ENCODE measurements at places on chromosomes 3 and 15. TPM values are rescaled to one million over a fixed set of nuclear protein-coding genes. Genes with fewer than 3 reads are reported as not detected.
A peak's percentile ranks its signal among the peaks of the same experiment; 100 is the strongest.

GPR149 gene
- polyA plus RNA-seq, result not detected

DNA sequence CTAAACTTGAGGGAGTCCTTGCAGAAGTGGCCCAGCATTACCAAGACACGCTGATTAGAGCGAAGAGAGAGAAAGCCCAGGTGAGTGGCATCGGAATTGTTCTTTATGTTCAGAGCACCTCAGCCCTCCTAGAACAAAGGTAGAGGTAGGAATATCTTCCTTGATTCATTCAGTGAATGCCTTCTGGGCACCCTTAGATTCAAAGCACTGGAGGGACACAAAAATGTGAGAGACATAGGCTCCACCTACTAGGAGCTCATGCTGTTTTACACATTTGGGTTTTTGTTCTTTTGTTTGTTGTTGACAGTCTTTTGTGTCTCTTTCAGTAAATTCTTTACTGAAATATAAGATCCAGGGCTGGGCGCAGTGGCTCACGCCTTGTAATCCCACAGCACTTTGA lies 68.2 kb downstream of the IQGAP1 start:
- DNase-seq, result no peak

CCRL2 gene
- polyA plus RNA-seq, result 4.1 TPM

GRCh38 chr15:74006774-74007639 lies 12.5 kb downstream of the PML start:
- DNase-seq, result no peak

- DNase-seq, result peak; percentile 69
Observed at GRCh38 chr3:100402256-100402655, 917 bp downstream of the LNP1 start.

- peak; percentile 56 for DNase-seq
Observed at GRCh38 chr3:110070161-110070916, 733.0 kb upstream of the DPPA4 start.

DNA sequence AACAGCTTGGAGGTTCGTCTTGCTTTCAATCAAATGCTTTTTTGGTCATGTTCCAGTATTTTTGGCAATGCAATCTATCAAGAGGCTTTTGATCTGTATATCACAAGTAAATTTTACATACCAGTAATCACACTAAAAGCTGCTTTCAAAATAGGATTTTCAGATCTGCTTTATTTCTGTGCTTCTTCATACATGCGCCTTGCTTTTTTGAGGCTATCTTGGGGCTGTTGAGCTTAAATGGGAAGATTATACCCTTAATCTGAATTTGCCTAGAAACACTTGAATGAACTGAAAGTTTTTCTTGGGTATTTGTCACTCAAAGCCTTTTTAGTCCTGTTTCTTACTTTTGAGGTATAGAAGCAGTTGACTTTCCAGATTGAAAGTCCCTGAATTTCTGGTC lies 62.1 kb upstream of the DCBLD2 start:
- DNase-seq, result no peak

DNA sequence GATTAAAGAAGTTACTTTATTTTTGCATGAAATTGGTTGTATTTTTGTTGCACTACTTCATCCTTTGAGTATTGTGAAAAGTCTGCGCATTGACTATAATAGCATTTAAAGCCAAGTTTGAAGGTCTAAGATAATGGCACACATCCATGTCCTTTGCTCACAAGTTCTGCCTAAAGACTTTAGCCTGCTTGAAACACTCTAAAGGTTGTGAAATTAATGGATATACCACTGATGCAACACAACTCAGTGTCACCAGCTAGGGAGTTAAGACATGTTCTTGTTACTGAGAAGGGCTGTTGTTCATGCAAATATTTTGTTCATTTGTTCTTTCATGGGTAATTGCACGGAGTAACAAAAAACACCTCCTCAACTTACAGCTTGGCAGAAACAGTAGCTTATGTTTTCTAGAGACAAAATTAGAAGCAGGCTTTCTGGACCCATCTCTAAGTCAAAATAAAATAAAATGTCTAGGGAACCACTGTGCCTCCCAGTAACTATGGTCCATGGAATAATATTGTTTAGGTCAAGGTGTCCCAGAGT lies 83.9 kb downstream of the PPARG start:
- DNase-seq, result no peak

SEMA4B gene
- 28.3 TPM for polyA plus RNA-seq

GRCh38 chr3:13716540-13717221 lies 163.2 kb downstream of the WNT7A start:
- DNase-seq, result no peak

DNA sequence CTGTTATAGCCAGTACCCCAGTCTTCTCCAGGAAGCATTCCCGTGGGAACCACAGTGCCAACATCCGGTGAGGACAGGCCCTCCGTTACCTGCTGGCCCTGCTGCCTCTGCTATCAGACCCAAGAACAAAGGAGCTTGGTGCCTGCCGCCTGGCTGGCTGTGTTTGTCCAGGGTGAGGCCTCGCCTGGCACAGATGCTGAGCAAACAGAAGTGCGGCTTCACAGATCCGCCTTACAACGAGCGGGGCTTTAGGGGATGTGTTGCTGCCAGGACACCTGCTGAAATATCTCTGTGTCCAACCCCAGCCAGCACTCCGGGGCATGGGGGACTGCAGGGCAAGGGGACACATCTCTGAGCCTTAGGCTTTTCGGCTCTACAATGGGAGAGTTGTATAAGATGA lies 2.2 kb upstream of the EPHB3 start:
- DNase-seq, result no peak

IQCF2 gene
- not detected for polyA plus RNA-seq

LMAN1L gene
- polyA plus RNA-seq, result 0.18 TPM

GRCh38 chr3:19147905-19148767 lies at the start of gene KCNH8:
Gene KCNH8 (plus strand): TSS chr3:19148510. CDS start chr3:19148720, 210 bp downstream.
- DNase-seq, result no peak

CADPS gene
- 3.3 TPM for polyA plus RNA-seq

LTF gene
- polyA plus RNA-seq, result 5.2 TPM

DNA sequence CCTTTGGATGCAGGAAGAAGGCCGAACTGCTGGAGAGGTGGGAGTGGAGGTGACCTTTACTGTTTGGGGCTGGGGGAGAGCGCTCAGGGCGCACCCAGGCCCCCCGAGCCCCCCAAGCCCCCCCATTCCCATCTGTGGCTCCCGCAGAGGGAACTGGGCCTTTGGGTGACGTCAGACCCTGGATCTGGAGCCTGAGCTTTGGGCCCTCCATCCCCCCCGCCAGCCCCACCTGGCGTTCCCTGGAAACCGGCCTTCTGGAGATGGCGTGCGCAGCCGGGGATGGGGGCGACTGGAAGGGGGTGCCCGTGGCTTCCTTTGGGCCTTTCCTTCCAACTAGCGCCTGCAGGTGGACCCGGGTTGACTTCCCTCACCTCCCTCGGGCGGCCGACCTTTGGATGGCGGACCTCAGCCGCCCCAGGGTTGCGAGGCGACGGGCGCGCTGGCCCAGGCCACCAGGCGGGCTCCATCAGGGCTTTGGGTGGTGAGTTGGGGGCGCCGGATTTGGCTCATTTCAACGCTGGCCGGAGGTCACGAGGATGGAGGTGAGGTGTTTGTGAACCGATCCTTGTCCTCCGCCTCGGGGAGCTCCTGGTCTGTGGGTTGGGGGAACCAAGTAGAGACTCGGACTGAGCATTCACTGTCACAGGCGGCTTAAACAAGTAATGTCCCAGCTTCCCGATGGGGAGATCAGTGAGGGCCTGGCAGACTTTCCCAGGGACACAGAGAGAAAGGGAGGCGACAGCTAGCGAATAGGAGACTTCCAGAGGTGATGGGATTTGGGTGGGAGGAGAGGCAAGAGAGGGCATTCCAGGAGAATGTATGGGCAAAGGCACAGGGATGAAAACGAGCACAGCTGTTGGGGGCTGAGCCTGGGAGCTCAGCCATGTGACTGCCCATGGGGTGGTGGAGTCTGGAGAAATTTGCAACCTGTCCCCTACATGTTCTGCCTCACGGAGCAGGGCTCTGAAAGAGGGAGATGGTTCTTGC lies 709 bp downstream of the SCAMP5 start:
- no peak for DNase-seq

GRCh38 chr3:70249509-70250160 lies 62.8 kb downstream of the MDFIC2 start:
- no peak for DNase-seq

DNA sequence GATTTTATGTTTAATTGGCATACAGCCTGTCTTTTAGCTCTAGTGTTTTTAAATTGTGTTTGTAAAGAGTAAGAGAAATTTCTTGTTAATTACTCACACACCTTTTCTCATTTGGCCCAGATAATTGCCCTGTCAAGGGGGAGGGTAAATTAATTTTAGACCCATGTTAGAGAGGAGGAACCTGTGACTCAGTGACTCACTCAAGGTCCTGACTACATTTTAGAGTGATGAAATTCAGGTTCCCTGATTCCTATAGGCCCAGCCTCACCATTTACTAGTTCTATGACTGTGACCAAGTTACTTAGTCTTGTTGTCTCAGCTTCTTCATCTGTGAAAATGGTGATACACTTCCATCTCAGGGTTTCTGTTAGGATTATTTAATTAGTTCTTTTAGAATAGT lies 125.2 kb upstream of the DPH6 start:
- no peak for DNase-seq

BNC1 gene
- 1.4 TPM for polyA plus RNA-seq

DNA sequence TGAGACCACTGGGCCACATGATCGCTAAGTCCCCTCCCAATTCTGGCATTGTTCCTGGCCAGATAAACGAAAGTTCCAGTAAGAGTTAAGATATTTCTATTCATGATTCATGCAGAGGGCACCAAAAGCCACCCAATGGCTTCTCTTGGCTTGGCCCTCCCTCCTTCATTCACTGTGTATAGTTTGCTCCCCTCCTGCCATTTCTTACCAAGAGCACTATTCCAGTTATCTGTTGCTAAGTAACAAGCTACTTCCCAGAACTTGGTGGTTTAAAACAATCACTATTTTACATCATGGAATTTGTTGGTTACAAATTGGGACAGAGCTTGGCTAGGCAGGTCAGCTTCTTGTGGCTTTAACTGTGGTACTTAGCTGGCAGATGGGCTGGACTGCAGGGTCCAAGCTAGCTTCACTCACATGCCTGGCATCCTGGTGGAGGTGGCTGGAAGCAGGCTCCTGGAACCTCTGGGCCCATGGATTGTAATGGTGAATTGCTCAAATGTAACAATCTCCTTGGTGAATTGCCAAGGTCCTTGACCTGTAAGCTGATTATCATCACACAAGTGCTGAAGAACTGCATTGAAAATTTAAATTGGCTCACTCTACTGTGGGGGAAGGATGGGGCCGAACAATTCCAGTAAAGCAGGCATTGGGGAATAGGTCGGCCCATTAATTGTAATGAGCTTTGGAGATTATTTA lies 16.6 kb downstream of the EAF1 start:
- no peak for DNase-seq

COL7A1 gene
- 10.6 TPM for polyA plus RNA-seq

DNA sequence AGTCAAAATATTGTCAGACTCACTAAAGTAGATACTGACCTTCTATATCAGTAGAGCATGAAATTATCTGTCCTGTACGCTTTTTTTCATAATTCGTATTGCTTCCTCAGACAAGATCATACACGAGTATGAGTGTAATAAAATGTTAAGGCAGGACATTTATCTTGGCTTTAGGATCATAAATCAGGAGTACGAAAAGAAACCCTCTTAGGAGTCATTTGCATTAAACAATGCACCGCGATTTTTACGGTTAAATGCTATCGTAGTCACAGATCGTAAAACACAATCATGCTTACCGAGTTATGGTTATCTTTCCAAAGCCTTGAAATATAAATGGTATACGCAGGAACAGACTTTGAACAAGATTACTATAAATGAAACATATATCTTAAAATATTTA lies 510.3 kb upstream of the ROBO1 start:
- no peak for DNase-seq

BFSP2 gene
- not detected for polyA plus RNA-seq

DNA sequence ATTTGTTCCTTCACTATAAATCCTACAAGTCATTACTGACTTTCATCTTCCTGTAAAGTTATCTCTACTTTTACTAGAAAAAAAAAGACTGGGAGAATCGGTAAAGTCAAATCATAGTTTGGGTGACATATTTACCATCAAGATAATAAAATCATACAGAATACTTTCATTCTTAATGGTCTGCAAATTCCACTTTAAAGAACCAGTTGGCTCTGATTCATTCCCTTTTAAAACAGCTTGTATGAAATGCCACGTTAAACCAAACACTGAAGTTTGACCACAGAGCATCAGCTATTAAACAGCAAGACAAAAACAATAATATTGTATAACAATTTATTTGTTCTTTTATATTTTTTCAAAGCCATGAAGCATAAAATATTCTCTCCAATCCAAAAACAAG lies 100.7 kb downstream of the FBN1 start:
- DNase-seq, result no peak

GRCh38 chr15:95923792-95924191 lies 406.7 kb upstream of the NR2F2 start:
- DNase-seq, result no peak

DNA sequence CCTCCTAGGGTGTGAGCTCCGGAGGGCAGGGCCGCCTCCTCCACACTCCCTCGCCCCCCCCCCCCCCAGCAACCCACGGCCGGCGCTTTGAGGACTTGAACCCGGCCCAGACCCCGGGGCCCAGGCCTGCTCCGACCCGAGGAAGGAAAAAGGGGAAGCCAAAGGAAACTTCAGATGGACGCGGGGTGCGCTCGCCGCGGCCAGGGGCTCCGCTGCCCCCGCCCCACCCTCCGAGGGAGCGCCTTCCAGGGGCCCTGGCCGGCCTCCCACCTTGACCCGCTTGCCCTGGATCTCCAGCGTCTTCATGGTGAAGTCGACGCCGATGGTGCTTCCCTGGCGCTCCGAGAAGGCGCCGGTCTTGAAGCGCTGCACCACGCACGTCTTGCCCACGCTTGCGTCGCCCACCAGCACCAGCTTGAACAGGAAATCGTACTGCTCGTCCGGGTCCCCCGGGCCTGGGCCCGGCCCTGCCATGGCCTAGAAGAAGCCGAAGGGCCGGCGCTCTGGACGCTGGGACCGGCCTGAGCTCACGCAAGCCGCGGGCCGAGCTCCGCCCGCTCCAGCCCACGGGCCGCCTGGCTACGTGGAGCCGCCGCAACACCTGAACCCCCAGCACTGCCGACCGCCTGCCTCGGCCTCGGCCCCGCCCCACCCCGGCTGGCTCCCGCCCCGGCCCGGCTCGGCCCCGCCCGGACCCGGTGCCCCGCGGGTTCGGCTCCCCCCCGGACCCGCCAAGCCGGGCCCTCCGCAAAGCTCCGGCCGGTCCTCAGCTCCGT lies 400 bp downstream of the RAB43 start:
- DNase-seq, result peak; percentile 30

GRCh38 chr3:117047951-117048705 lies 338.5 kb downstream of the TUSC7 start:
- no peak for DNase-seq

- no peak for DNase-seq
Observed at GRCh38 chr3:16066975-16067374, 107.5 kb upstream of the GALNT15 start.

UBA7 gene
- 78.2 TPM for polyA plus RNA-seq

GRCh38 chr3:11552289-11553264 lies 91.1 kb downstream of the VGLL4 start:
- DNase-seq, result no peak

NRG4 gene
- polyA plus RNA-seq, result 3.0 TPM

ECE2 gene
- polyA plus RNA-seq, result not detected

DNA sequence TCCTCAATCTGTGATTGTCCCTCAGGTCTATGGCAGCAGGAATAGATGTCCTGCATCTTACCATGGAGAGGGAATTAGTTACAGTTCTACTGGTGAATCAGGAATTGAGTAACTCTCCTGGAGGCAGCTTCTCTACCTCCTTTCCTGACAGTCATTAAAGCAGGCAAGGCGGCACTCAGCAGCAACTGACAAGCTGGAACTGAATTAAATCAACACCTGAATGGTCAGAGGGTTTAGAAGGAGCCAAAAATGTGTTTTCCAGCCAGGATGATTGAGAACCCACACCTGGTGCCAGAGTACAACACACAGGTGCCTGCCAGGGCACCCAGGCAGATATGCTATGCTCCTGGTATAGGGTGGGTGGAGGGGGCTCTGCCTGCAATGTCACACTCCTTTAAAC lies 43.1 kb upstream of the TIPARP start:
- DNase-seq, result no peak
